Pulmonary artery endothelial cell (primary cell): ENCODE measurements at places on chromosomes 1 and 21. TPM values are rescaled to one million over a fixed set of nuclear protein-coding genes. Genes with fewer than 3 reads are reported as not detected.

GRCh38 chr1:244941121-244941520 is 76.8 kb upstream of the HNRNPU start:
- DNase-seq: no peak

DNA sequence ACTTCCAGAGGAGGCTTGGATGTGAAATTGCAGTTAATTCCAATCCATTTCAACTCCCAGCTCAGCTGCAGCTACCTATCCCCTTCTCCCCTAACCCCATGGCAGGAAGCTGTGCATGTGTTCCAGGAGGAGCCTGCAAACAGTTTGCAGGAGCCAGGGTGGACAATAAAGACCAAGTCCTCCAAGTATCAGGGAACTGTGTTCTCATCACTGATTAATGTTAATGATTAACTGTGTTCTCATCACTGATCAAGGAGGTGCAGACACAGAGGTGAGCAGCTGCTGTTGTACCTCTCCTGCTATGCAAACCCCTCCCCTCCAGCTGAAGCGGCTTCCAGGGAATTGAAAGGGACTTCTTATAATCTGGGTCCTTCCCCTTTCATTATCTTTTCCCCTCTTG is 19.2 kb downstream of the CLDN19 start:
- no peak for DNase-seq

The CD55 gene
- 43.5 and 73.1 TPM in 2 replicates for total RNA-seq

The FASLG gene
- not detected in 2 replicates for total RNA-seq

The TMEM61 gene
- not detected in 2 replicates for total RNA-seq

The LCE1E gene
- total RNA-seq: not detected in 2 replicates

The IL10RB gene
- total RNA-seq: 37.0 and 39.0 TPM in 2 replicates
